ENCODE measurements at places on chromosomes 6 and 20.

DNA sequence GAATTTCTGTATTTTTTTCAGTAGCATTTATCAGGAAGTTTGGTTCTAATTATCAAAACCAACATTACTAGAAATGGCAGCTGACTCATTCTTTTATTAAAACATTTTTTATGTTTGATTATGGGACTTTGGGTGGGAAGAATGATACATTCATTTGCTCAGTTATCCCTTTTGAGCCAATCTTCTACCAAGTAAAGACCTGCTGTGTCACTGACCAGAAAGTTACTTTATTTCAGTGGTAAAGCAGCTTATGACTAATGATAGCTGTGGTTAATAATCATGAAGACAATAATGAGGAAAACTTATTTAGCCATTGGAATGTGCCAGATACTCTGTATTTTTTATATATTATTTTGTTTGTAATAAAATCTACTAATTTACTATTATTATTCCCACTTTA is 142.3 kb downstream of the FARS2 start:
- no peak for DNase-seq

DNA sequence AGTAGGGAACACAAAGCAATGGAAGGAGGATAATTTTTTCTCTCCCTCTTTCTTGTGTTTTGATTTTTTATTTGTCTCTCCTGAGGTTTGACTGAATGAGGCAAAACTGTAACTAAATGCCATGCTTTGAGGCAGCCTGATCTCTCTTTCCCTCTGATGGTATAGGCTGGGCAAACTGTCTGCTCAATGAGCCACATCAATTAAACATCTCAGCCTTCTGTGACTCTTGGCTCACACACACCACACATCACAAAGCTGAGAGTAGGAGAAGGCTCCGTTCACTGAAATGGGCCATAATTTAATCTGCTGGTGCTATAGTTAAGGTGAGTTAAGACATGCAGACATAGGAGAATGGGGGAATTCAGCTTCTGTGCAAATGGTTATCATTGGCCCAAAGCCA is 28.1 kb upstream of the SCGN start:
- no peak for DNase-seq

DNA sequence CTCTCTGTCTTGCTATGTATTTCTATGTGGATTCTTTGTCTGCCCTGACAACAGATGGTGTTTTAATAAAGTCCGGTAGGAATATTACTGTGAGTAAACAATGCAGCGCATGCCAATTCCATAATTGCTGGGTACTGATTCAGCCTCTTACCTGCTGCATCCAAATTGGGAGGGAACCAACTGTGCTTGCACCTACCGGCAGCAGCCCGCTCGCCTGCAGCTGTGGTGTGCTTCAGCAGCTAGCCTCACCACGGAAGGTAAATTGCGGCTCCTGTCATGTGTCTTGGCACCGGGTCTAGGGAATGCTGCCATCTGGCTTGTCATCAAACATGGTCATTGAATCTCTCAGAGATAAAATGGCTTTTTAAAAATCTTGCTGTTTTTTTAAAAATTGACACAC is 704.8 kb upstream of the SLC35B3 start:
- DNase-seq: no peak

- DNase-seq: no peak
These were observed 2.8 kb downstream of the HMGN3 start for GRCh38 chr6:79231666-79232065.

GRCh38 chr6:108697561-108698161 is 136.9 kb downstream of the FOXO3 start:
- no peak for DNase-seq

DNA sequence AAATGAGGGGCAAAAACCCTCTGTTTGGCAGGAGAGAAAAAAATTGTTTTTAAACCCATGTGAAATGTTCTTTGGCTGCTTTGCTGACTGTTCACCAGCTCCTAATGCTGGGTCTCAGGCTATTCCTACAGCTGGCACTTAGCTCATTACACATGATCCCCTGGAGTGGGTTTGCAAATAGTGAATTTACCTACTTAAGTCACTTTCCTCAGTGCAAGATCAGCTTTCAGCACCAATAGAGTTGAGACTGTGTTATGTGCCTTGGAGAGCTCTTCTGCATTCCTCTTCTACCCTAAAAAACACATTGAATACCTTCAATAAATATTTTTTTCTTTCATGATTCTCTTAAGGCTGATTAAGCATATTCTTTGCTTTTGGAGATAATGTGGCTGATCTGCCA is 58.4 kb upstream of the PRDM1 start:
- DNase-seq: peak; percentile 24

GRCh38 chr20:642398-643174 is 10.4 kb downstream of the SRXN1 start:
- DNase-seq: no peak

GRCh38 chr20:64057628-64058498 is 5.1 kb upstream of the TCEA2 start:
- DNase-seq: no peak
